Uterus (tissue), 4 donors: ENCODE measurements at places on chromosomes 6 and 20. TPM values are rescaled to one million over a fixed set of nuclear protein-coding genes. Genes with fewer than 3 reads are reported as not detected.
A peak's percentile ranks its signal among the peaks of the same experiment; 100 is the strongest.

DNA sequence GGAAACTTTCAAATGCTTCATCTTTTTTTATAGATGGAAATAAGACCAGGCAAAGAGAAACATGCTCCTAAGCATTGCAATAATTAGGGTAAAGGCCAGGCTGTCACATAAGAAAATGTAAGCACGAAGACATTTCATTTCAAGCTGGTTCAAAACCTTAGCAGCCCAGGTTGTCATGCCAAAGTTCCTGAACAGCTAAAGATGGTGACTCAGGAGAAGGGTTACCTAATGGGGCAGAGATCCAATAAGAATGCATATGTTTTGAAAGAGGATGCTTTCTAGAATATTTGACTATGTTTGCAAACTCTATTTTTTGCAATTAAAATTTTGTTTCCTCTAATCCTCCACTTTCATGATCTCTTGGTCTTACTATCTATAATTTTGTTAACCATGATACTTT is 65.6 kb upstream of the PHACTR2 start:
- H3K36me3 ChIP-seq: no peaks in the 10 kb centered on the region
- H3K4me3 ChIP-seq: no peak overlapping the region
- no peaks in the 10 kb centered on the region for H3K27me3 ChIP-seq
- H3K4me1 ChIP-seq: no peaks in the 10 kb centered on the region
- no peak for DNase-seq
- no peak overlapping the region for H3K27ac ChIP-seq

DNA sequence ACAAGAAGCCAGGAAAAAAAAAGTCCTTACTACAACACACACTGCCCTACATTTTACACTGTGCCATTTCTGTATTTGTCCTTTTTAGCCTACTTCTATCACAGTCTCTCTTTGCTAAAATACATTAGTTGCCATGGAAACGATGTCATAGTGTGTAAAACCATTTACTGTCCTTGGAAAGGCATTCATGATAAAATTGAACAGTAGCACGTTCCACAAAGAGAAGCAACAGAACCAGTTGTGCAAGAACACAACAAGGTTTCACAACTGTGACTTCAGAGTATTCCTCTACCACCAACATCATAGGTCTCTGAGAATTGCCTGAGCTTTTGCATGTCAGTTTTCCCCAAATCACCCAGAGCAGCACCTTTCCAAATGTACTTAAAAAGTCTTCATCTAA is 20.5 kb downstream of the FYN start:
- DNase-seq: no peak
- no peak overlapping the region for H3K4me3 ChIP-seq
- H3K36me3 ChIP-seq: no peaks in the 10 kb centered on the region

- H3K27ac ChIP-seq: no peak overlapping the region
- no peaks in the 10 kb centered on the region for H3K27me3 ChIP-seq
- no peak overlapping the region for H3K4me3 ChIP-seq
- no peaks in the 10 kb centered on the region for H3K36me3 ChIP-seq
These were observed 21.2 kb downstream of the SERPINB1 start for GRCh38 chr6:2820415-2820814.

DNA sequence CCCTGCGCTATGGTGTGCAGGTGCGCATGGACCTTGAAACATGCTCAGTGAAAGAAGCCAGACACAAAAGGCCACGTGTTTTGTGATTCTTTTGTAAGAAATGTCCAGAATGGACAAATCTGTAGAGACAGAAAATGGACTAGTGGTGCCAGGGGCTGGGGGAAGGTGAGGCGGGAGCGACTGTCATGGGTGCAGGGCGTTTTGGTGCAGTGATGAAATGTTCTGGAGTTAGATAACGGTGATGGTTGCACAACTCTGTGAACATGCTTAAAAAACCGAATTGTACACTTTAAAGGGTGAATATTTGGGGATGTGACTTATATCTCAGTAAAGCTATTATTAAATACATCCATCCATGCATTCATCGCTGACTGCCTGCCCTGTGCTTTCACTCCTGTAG is 31.7 kb upstream of the NTSR1 start:
- no peak for DNase-seq
- H3K4me3 ChIP-seq: no peak overlapping the region
- no peaks in the 10 kb centered on the region for H3K4me1 ChIP-seq

- no peaks in the 10 kb centered on the region for H3K4me1 ChIP-seq
- no peaks in the 10 kb centered on the region for H3K36me3 ChIP-seq
- H3K4me3 ChIP-seq: no peak overlapping the region
- DNase-seq: no peak
- H3K27ac ChIP-seq: no peak overlapping the region
These were observed 33.3 kb downstream of the BLOC1S5 start for GRCh38 chr6:8030920-8031319.

- H3K4me3 ChIP-seq: no peak overlapping the region
- H3K27me3 ChIP-seq: no peaks in the 10 kb centered on the region
- no peak for DNase-seq
- H3K36me3 ChIP-seq: no peaks in the 10 kb centered on the region
- H3K27ac ChIP-seq: no peak overlapping the region
- H3K4me1 ChIP-seq: no peaks in the 10 kb centered on the region
These were observed 9.7 kb downstream of the MDC1 start for GRCh38 chr6:30707281-30707850.

- H3K4me3 ChIP-seq: no peak overlapping the region
- no peak for DNase-seq
- no peaks in the 10 kb centered on the region for H3K27me3 ChIP-seq
- H3K27ac ChIP-seq: peak overlapping the region; percentile 31
- H3K4me1 ChIP-seq: no peaks in the 10 kb centered on the region
These were observed 37.0 kb upstream of the GCLC start for GRCh38 chr6:53581856-53582255.

- no peaks in the 10 kb centered on the region for H3K36me3 ChIP-seq
- no peaks in the 10 kb centered on the region for H3K4me1 ChIP-seq
- H3K27ac ChIP-seq: no peak overlapping the region
- DNase-seq: no peak
These were observed 69.5 kb upstream of the SULF2 start for GRCh38 chr20:47854687-47855212.

DNA sequence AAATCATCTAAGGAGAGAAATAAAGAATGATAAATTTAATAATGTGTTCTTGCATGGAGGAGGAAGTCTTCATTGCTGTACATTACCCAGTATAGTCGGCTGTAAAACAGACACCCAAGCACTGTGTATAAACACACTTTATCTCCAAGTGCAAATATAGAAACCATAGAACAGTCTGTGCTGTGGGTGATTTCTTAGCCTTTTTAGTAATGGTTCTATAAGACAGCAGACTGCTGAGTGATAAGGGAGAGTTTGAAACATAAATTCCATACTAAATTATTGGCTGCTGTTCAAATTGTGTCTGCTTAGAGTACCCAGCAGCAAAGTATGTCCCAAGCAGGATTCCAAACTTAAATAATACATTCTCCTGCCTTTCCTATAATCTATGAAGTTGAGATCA is 4.6 kb downstream of the FILIP1 start:
- no peaks in the 10 kb centered on the region for H3K27me3 ChIP-seq
- peak overlapping the region; percentile 97 for H3K27ac ChIP-seq
- no peak overlapping the region for H3K4me3 ChIP-seq
- DNase-seq: no peak
- no peaks in the 10 kb centered on the region for H3K36me3 ChIP-seq

DNA sequence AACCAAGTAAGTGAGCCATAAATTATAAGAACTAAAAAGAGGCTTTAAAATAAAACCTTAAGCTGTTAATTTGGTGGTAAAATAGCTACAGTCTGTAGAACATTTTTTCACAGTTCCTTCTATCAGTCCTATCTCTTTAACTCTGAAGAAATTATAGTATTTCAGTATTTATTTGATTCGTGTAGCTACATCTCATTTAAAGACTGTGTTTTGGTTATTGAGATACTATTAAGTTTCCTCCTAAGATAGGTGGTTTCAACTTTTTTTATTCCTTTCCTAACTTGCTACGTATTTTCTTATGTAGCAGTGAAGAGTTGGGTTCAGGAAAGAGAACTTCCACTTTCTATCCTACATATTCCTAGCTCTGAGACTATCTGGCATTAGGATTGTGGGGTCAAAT is 97.2 kb downstream of the CD2AP start:
- H3K4me1 ChIP-seq: peaks cover 4% of the 10 kb centered on the region
- DNase-seq: no peak
- no peaks in the 10 kb centered on the region for H3K36me3 ChIP-seq
- H3K27me3 ChIP-seq: no peaks in the 10 kb centered on the region
- H3K27ac ChIP-seq: no peak overlapping the region
- no peak overlapping the region for H3K4me3 ChIP-seq

DNA sequence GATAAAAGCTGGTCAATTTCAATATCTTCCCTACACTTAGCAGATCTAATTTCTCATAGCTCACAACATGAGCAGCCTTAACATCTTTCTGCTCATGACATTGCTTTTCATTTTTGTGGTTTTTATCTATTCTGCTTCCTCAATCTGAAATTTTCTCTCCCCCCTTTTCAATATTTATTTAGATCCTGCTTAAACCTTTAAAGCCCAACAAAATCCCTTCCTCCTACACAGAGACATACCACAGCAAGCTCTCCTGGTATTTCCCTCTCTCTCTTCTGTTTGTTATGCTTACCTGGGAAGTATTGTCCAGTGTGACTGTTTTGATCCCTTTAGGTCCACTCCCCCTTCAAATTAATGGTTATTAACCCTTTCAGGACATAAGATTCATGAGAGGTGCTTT is 582.5 kb downstream of the RFPL4B start:
- no peaks in the 10 kb centered on the region for H3K36me3 ChIP-seq
- no peaks in the 10 kb centered on the region for H3K27me3 ChIP-seq
- no peak overlapping the region for H3K4me3 ChIP-seq

DNA sequence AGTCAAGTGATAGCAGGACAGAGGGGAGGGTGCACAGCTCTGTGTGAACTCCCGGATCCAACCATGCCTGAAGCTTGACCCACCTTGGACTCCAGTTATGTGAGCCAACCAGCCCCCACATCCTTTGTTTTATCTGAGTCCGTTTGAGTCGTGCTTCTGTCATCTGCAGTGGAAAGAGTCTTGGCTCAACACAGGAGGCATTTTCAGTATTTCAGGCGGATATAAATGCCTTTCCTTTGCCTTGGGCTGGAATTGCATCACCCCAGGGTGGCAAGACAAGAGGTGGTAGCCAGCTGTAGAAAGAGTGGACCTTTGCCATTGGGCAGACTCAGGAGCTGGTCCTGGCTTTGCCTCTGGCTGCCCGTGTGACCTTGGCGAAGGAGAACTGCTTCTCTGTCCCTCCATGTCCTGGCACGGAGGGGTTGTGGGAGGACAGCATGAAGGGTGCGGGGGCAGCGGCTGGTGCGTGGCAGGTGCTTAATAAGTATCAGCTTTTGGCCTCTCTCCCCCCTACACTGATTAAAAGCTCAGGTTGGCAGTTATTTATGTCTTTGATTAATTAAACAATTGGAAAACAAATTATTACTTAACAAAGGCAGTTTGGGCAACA is 42.6 kb upstream of the APCDD1L start:
- DNase-seq: no peak
- no peak overlapping the region for H3K27ac ChIP-seq
- H3K36me3 ChIP-seq: no peaks in the 10 kb centered on the region
- H3K27me3 ChIP-seq: no peaks in the 10 kb centered on the region

- no peak overlapping the region for H3K27ac ChIP-seq
- no peaks in the 10 kb centered on the region for H3K27me3 ChIP-seq
- H3K4me1 ChIP-seq: no peaks in the 10 kb centered on the region
- H3K4me3 ChIP-seq: no peak overlapping the region
These were observed 333.4 kb downstream of the THBS2 start for GRCh38 chr6:168920289-168920688.

GRCh38 chr20:23146181-23146580 is 60.1 kb upstream of the CD93 start:
- no peaks in the 10 kb centered on the region for H3K36me3 ChIP-seq
- no peak overlapping the region for H3K27ac ChIP-seq
- no peak for DNase-seq

GRCh38 chr6:116190550-116190949 is 63.3 kb downstream of the TSPYL4 start:
- no peaks in the 10 kb centered on the region for H3K4me1 ChIP-seq
- H3K36me3 ChIP-seq: no peaks in the 10 kb centered on the region
- no peak for DNase-seq
- no peak overlapping the region for H3K4me3 ChIP-seq

DNA sequence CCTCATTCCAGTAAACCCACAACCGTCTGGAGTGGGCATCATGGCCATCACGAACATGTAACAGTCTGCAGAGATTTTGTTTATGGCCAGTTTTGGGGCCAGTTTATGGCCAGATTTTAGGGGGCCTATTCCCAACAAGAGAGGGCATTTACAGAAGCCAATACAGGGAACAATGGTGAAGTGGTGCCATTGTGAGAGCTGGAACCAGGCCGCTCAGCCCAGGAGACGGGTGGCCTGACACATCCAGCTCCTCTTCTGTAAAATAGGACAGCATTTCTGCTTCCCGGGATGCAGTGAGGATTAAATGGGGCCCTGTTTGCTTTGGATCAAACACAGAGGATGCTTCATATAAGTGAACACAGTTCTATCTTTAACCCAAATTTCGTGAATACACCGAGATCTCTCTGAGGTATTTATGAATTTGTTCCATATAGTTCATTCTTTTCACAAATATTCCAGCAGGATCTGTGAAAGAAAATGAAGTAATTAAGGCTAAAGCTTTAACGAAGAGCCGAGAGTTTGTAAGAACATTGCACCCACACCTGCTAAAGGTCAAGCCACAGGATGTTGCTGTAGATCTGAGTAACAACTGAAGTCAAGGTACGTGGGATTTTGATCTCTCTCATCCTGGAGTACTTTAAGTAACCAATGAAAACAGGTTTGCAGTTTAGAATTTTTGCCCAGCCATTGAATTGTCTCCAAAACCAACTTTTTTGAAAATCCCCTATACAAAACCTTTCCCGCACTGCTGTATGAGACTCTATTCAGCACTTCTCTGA is 14.5 kb upstream of the SIRPG start:
- H3K36me3 ChIP-seq: no peaks in the 10 kb centered on the region
- H3K4me1 ChIP-seq: no peaks in the 10 kb centered on the region
- DNase-seq: no peak
- H3K4me3 ChIP-seq: no peak overlapping the region

TBCC gene
- 48.7 TPM for total RNA-seq

TP53TG5 gene
- not detected for total RNA-seq

SDC4 gene
- total RNA-seq: 77.9 TPM

HSPA1B gene
- total RNA-seq: 40.3 TPM

WFDC10B gene
- not detected for total RNA-seq

CEP43 gene
- 8.5 TPM for total RNA-seq

PRL gene
- not detected for total RNA-seq

VSX1 gene
- total RNA-seq: not detected

CRISP3 gene
- total RNA-seq: not detected

RIPPLY2 gene
- total RNA-seq: 0.90 TPM

ULBP2 gene
- total RNA-seq: 0.34 TPM

NRSN1 gene
- total RNA-seq: not detected

TOX2 gene
- 4.8 TPM for total RNA-seq

GRM1 gene
- not detected for total RNA-seq
